Hematopoietic multipotent progenitor cell treated with erythropoietin and hydrocortisone succinate and interleukin-3 and kit ligand, for 8 days (in vitro differentiated cells): ENCODE measurements at places on chromosomes 13 and 19.

GRCh38 chr13:101757446-101758039, 305.1 kb downstream of the ITGBL1 start:
- DNase-seq, result peak; percentile 52

GRCh38 chr19:7983286-7983950, 22.0 kb downstream of the ELAVL1 start:
- no peak for DNase-seq

- no peak for DNase-seq
Measured at GRCh38 chr19:49361438-49362047, 673 bp downstream of the TEAD2 start.

- no peak for DNase-seq
Measured at GRCh38 chr13:40169476-40169875, 497.0 kb downstream of the FOXO1 start.

- peak; percentile 72 for DNase-seq
Measured at GRCh38 chr19:4811328-4812131, 20.0 kb downstream of the TICAM1 start.
